ENCODE measurements at places on chromosomes 3 and 15.

GRCh38 chr3:4741404-4742307 is 237.6 kb upstream of the BHLHE40 start:
- no peak for DNase-seq

DNA sequence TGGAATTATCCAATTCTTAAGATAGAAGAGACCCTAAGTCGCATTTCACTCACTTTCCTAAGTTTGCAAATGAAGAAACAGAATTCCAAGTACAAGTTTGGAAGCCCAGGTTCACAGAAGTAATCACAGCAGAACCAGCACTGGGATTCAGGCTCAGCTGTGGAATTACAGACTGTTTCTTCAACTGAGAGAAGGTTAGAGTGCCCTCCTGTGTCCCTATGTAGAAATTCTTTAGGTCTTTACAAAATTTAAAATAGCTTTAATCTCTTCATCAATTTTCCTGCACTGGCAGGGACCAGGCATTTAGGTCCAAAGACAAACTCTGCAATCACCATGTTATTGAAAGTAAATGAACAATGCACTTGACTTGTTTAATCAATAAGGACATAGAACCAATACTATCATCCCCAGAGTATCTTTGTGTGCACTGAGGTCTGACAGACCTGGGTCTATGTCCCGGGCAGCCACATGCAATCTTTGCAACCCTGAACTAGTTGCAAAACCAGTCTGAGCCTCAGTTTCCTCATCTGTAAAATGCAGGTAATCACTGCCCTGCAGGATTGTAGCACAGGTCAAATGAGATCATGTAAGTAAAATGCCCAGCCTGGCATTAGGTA is 96.3 kb upstream of the ZBED2 start:
- peak; percentile 7 for DNase-seq

DNA sequence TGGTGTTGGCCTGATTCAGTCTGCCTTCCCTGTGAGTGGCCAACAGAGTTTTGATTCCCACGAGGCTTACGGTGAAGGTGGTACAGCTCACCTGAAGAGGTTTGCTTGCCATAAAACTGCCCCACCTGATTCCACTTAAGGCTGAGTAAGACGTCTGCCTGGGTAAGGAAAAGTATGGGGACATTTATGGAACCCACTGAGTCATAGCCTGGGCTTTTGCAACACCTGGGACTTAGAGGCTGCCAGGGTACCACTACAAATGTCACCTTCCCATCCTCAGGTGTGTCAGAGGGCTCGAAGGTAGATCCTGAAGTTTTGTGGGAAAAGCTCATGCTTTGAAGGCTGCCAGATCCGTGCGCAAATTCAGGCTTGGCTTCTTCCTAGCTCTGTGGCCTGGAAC is 56.9 kb upstream of the SLCO2A1 start:
- no peak for DNase-seq

GRCh38 chr15:47288794-47289193 is 428.5 kb upstream of the SEMA6D start:
- DNase-seq = no peak

DNA sequence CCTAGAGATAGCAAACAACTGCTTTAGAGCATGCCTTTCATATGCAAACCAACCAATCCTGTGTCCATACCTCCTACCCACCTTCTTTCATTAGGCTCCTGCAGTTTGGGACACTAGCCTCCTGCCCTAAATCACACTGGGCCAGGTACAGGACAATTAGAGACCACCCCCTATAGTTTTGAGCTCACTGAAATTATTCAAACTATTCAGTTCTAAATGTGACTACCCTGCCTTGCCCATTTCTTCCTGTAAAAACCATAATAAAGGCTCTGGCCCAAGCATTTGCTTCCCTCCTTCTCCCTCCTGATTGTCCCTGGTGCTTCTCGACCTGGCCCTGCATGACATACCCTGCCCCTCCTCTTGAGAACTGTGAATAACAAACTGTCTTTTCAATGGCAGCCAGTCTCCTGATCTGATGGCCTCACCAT is 31.4 kb upstream of the LRIG1 start:
- DNase-seq = no peak

- DNase-seq = no peak
Observed at GRCh38 chr15:85331655-85332285, 48.6 kb upstream of the AKAP13 start.

DNA sequence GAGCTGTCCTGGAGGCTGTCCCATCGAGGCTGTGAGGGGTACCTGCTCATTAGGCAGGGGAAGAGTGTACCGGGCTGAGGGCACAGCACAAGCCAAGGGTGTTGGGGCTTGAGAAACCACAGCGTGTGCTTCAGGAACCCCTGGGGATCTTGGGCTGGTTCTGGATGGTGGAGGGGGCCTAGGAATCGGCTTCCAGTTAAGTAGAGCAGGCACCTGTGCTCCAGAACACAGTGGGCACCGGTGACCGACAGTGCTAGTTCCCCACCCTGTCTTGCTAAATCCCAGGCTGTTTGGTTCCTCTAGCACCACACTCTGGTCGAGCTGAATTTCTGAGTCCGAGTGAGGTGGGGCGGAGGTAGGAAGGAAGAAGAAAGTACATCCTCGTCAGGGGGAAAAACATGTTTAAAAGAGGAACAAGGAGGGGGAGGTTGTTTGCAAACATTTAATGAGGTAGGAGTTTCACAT is 29.1 kb downstream of the SLC6A6 start:
- DNase-seq = no peak

DNA sequence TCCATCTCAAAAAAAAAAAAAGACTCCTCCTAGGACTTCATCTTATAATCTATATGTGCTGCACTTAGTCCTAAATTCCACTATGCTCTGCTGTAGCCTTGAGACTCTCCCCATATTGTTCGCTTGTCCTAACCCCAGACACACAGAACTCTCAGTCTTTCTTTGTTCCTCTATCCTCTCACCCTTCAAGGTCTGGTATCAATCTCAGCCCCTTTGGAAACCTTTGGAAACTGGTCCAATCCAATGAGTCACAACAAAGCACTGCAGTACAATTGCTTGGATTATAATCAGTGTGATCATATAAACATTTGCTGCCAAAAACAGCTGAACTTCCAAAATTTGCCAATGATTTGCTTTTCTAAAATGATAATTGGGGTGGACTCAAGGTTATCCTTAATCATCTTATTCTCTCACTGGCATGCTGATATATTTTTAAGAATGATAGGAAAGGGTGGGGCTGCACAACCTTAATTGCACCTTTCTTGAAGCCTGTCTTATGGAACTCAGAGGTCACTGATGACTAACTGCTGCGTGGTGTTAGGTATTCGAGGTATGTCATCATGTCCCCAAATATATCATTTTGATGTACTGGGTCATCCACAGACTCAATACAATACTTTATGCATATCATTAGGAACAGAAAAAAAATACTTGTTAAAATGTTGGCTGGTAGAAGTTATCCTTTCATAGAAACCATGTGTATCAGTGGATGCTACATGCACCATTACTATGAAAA is 756.7 kb downstream of the NR2F2 start:
- no peak for DNase-seq

Measured in NCI-H2029 treated with DMSO at 0.1 percent for 48 hours (cell line).